NCI-H460 (cell line): ENCODE measurements at places on chromosomes 3 and 15. TPM values are rescaled to one million over a fixed set of nuclear protein-coding genes. Genes with fewer than 3 reads are reported as not detected.
A peak's percentile ranks its signal among the peaks of the same experiment; 100 is the strongest.

GRCh38 chr15:90071220-90071807 lies 31.0 kb downstream of the IDH2 start:
- peak; percentile 46 for DNase-seq

- DNase-seq: no peak
Measured at GRCh38 chr3:54631516-54632325, 296.1 kb downstream of the LRTM1 start.

Gene SOX14
- not detected in 2 replicates for total RNA-seq

Gene SPTSSB
- not detected in 2 replicates for total RNA-seq
